ENCODE measurements at places on chromosomes 5 and 9.

- DNase-seq, result no peak
Observed at GRCh38 chr5:168417731-168418429, 68.4 kb upstream of the RARS1 start.

- DNase-seq, result no peak
Observed at GRCh38 chr5:11497651-11498050, 406.6 kb downstream of the CTNND2 start.

GRCh38 chr5:176733406-176734262 lies 76.7 kb upstream of the UNC5A start:
- no peak for DNase-seq

DNA sequence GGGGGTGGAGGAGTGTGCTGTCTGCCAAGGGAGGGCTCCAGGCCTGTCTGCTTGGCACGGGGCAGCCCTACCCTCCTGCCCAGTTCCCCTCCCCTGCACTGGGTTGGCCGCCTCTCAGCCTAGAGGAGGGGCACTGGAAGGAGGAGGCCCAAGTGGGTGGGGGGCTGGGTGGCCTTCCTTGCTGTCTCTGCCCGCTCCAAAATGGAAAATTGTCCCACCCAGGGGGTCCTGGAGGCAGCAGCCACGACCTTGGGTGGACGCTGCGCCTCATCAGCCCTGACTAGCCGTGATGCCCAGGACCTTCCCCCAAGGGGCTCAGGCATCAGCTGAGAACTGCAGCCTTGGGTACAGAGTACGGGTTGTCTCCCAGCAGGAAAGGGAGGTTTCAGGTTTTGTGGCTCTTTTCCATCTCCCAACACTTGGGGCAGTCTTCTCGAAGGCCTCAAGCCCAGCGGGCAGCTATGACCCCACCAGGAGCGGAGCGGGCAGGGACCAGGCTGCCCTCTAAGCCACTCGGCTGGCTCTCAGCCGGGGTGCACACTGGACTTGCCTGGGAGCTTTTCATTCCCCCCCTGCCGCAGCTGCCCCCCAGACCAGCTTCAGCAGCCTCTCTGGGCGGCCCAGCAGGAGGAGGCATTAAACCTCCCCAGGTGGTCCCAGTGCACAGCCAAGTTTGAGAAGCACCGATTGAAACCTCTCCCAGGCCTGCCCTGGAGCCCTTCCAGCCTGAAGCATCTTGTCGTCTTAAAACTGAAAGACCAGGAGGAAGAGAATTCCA lies 20.6 kb downstream of the NTNG2 start:
- no peak for DNase-seq

DNA sequence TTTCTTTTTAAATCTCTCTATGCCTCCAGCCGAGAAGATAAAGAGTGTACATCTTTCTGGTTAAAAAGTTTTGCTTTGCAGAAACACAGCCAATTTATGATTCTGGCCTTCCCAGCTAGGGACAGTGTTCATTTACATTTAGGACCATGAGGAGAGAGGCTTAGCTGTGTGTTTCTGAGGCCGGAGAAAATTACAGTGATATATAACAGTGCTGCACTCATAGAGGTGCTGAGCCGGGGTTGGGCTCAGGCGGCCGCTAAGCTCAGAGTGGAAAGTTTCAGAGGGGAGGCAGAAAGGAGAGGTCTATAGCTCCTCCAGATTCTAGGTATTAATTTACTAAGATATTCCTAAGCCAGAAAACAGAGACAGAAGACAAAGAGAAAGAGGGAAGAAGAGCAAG lies 37.0 kb upstream of the LCP2 start:
- no peak for DNase-seq

DNA sequence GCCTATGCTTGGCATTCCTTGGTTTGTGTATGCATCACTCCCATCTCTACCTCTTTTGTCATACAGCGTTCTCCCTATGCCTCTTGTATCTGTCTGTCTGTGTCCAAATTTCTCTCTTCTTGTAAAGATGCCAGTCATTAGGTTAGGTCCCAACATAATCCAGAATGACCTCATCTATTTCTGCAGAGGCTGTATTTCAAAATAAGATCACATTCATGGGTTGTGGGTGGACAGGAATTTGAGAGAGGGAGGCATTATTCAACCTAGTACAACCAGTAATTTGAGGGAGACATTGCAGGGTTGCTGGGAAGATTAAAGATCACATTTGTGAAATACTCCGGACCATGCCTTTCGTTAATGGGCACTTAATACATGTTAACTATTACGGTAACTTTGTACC lies 155.0 kb downstream of the MAN2A1 start:
- no peak for DNase-seq

DNA sequence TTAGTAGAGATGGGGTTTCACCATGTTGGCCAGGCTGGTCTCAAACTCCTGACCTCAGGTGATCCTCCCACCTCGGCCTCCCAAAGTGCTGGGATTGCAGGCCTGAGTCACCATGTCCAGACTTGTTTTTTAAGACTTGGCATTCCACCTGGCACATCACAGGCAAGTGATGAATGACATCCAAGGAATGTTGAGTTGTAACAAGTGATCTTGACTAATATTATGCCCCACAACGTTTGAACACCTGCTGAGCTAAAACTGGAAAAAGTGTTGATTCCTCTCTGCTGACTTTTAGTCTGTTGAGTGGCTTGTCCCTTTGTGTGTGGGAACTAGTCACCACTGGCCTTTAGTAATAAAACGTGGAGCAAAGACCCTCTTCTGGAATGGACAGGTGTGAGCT lies 54.6 kb downstream of the SUB1 start:
- DNase-seq, result no peak

DNA sequence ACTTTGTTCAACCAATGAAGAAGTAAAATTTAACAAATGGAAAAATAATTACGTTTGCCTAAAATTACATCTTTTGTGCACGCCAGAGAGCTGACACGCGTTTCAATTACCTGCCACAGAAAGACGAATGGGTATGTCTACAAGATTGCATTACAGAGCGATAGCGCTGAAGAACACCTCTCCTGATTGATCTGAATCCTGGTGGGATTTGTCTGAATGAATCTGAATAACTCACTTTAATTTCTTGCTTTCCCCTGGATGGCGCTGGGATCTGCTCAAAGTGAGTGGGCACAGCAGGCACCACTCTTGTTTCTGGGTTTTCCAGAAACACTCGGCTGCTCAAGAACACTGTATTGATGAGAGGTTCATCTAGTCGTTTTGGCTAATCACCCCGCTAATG lies 148.8 kb upstream of the TBC1D2 start:
- no peak for DNase-seq

DNA sequence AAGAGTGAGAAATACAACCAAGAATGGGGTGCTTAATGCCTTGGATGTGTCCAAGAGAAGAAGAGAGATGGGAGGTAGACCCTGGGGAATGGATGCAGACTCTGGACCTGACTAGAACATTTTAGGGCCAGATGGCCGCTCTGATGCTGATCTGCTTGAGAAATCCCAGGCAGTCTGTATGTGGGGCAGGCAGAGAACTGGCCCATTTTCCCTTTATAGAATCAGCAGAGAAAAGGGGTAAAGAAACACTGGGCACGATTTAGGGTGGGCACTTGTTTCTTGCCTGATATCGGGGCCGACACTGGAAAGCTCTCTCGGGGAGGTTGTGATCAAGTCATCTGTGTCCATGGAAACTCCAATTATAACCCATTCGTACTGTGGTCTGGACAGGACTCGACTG lies 118.5 kb upstream of the FSTL4 start:
- no peak for DNase-seq

DNA sequence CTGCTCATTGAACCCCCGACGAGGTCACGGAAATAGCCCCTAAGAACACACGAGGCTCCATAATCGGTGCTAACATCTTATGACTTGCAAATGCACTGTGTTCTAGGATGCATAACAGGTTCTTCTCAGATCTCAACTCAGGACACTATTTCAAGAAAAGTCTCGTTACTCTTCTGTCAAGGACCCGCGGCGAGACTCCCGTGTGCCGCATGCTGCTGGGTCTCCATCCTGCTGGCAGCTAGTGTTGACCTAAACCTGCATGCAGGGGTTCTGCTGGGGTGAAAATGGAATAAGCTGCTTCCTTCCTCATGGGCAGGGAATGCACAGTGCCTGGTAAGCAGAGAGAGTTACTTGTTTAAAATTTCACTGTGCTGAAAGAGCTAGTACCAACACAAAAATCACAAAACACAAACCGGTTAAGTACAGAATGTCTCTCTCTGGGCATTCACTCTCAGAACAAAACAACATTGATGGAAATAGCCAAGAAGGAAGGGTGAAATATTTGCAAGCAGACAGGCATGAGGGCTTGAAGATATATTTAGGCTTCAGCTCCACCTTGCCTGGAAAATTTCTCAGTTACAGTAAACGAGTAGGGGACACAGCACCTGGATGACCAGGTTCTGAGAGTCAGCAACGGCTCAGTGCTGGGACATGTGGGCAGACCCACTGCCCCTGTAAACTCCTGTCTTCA lies 416.5 kb downstream of the GADD45G start:
- DNase-seq, result no peak

- no peak for DNase-seq
Observed at GRCh38 chr5:151222790-151223446, 974 bp downstream of the CCDC69 start.

- no peak for DNase-seq
Observed at GRCh38 chr9:95666096-95666784, 149.5 kb upstream of the PTCH1 start.

DNA sequence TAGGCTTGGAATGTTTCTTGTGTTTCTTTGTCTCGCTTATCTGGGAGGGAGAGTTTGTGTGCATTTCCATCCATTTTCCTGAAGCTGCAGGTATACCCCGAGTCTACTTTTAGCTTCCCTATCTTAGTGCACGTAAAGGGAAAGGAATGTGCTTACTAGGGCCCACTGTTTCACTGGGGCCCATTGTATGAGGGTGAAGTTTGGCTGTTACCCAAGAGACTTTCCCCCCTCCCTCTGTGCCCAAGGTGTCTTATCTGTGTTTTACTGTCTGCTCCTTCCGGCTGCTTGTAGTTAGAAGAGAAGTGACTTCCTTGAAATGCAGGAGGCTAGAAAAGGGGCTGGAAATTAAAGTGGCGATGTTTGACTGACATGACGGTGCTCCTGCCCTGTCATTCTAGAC lies 12.1 kb upstream of the BTNL3 start:
- no peak for DNase-seq

DNA sequence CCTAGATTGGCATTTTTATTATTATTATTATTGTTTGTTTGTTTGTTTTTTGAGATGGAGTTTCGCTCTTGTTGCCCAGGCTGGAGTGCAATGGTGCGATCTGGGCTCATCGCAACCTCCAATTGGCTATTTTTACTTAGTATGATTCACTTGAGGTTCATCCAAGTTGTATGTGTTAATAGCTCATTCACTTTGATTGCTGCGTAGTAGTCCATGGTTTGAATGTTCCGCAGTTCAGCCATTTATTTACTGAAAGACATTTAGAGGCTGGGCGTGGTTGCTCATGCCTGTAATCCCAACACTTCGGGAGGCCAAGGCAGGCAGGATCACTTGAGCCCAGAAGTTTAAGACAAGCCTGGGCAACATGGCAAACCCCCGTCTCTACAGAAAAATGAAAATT lies 22.6 kb upstream of the MELK start:
- no peak for DNase-seq

- no peak for DNase-seq
Observed at GRCh38 chr5:36691696-36692371, 85.4 kb downstream of the SLC1A3 start.

DNA sequence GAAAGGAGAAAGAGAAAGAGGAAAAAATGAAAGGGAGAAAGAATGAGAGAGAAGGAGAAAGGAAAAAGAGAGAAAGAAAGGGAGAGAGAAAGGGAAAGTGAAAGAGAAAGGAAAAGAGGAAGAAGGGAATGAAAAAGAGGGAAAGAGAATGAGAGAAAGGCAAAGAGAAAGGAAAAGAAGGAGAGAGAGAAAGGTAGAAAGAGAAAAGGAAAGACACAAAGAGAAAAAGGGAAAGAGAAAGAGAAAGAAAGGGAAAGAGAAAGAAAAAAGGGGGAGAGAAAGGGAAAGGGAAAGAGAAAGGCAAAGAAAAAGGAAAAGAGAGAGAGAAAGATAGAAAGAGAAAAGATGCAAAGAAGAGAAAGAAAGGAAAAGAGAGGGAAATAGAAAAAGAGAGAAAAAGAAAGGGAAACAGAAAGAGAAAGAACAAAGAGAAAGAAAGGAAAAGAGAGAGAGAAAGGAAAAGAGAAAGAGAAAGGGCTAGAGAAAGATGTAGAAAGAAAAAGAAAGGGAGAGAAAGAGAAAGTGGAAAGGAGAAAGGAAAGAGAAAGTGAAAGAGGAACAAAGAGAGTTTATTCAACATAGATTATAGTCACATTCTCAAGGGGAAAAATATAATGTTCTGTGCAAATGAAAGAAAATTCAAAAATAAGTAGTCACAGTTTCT lies 165.2 kb downstream of the TMEM38B start:
- DNase-seq, result no peak

GRCh38 chr9:106931466-106931865 lies 68.5 kb downstream of the ZNF462 start:
- no peak for DNase-seq
